ENCODE measurements at places on chromosomes 7 and 10.

DNA sequence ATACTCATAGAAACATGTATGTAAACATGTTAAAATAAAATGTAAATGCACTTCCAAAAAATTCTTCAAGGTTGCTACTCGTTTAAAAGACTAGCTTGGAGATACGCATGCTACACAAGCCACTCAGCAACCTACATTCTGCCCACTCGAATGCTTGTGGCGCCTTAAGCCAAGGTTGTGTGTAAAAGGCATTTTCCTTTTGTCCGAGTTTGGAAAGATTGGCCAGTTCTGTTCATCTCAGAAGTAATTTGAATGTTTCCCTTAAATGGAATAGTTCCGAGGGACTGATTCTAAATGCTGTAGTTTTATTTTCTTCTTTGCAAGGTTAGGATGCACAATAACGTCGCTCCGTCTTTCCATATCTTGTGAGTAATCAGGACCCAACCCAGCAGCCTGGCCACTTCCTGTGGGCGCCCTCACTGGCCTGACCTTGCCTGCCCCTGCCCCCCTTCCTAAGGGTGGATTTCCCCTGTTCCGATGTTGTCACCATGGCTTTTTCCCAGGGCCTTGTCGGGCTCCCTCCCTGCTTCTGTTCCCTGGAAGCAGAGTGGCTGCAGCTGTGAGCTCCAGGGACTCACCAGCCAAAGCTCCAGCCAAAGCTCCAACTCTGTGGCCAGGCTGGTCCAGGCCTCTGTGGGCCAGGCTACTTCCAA, 70.6 kb downstream of the PTPRE start:
- DNase-seq, result no peak

DNA sequence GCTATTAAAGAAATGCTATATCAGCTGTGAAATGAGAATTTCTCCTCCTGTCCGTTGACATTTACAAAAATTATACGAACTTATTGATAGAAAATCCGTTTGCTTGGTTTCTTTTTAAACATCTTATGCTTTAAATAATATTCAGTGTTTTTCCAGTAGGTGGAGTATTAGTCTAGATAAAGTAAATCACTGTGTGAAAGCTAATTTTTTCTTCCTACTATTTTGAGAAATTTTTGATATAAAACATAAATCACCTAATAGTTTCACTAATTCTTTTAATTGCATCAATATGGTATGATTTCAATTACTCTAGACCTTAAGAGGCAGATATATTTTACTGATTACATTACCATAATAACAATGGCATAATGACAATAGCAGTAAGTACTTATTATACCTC, 335.2 kb upstream of the C7orf33 start:
- no peak for DNase-seq

DNA sequence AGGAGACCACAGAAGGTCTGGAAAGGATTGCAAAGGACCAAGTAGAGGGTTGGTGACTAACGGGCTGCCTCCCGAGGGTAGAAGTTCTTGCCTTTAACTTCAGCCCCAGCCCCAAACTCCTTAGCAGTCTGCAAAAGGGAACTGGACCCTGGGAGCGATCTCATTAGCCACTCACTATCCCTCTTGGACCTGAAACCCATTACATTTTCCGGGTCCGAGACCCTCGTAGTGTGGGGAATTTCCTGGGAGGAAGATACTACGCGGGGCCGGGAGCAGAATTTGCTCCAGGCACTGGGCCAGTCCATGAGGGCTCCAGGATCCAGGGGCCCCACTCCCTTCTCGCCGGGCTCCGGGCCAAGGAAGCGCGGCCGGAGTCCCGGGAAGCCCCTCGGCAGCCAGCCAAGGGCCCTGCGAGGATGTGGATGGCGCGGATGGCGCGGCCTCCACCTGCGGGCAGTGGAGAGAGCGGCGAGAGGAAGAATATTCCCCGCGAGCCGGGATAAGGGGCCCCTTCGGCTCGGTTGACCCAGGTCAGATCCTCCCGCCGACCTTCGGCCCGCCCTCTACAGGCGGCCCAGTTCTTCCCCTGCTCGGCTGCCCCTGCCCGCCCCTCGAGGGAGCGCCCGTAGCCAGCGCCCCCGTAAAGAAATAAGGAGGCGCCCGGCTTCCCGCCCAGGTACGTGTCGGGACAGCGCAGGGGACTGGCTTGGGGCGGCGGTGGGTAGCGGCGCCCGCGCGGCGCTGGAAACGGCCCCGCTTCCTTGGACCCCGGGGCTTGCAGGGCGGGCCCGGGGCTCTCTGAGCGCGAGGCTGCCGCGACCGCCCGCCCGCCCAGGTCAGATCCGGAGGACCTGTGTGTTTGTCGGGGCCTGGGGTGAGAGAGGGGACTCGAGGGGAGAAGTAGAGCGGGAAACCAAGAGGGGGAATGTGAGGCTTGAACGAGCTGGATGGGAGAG, at the start of gene MYO3A:
TSS of gene MYO3A (plus strand) at position 577 of the 956 bp plus-strand sequence. CDS start 17,882 bp downstream, outside the sequence.
- no peak for DNase-seq

- DNase-seq, result no peak
Measured at GRCh38 chr10:16777473-16778370, 39.5 kb downstream of the RSU1 start.

DNA sequence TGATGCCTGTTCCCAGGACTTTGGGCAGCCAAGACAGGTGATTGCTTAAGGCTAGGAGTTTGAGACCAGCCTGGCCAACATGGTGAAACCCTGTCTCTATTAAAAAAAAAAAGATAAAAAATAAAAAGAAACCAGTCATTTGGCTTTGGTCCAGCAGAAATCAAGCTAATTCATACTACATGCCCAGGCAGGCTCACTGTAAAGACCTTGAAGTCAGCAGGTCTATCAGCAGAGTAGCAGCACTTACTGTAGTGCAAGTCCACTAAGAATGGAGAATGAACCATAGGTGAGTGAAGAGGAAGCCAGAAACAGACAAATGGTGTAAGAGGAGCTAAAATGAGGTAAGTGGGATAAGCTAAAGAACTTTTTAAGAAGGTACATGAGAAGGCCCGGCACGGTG, 24.7 kb downstream of the PSPH start:
- no peak for DNase-seq

DNA sequence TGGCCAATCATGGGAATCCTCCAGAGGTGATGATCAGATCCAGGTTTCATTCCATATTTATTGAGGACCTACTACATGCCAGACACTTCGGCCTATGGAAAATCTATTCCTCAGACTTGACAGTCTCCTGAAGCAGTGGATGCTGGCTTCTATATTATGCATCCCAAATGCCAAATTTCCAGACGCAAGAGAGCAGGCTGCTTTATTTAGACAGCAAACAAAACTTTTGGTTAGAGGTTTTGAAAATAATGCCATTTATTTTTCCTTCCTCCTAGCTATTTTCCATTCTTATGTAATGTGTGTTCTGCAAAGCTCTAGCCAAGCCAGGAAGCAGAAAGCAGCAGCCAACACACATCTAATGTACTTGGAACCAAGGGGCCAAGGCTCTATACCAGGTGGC, 330.8 kb downstream of the GPAM start:
- no peak for DNase-seq

- DNase-seq, result no peak
Measured at GRCh38 chr7:15967551-15967950, 281.1 kb upstream of the MEOX2 start.

- DNase-seq, result no peak
Measured at GRCh38 chr7:95473276-95473985, 12.3 kb upstream of the ASB4 start.

DNA sequence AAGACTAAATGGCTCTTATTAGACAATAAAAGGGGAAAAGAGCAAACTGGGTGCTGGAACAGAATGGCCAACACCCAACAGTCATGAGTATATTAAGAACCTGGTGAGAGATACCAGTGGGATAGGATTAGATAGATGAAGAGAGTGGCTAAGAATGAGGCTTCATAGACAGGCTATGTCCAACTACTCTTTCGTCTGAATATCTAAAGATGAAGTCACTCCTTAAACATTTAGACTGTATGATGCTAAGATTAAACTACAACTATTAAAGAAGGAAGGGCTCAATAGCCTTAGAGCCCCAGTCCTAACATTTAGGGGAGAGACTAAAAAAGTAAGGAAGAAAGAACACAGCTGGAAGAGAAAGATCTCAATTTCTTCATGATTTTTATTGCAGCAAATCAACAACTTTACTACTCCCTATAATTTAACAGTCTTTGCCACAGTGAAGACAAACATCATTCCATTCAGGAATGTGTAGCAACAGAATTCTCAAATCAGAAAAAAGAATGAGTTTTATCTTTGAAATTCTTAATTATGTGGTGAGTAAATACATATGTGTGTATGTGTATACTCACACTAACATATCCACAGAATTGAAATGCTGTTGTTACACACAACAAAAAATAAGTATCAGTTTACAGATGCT, 45.6 kb downstream of the CACNA2D1 start:
- DNase-seq, result no peak

- no peak for DNase-seq
Measured at GRCh38 chr7:100602889-100603725, 944 bp downstream of the PCOLCE start.

DNA sequence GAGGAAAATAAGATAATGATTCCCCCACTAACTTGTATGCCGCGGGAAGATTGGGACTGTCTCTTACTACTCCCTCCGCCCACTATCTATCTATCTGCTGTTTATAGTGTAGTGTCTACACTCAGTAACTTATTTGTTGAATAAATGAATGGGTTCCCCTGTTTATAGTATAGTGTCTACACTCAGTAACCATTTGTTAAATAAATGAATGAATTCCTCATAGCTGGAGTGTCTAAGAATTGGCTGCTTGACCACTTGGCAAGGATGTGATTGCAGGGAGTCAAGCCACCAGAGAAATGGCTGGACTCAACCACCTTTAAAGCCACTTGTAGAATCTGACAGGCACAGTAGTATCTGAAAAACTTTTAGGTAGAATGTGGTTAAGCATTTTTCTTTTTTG, 147.1 kb downstream of the TRIL start:
- no peak for DNase-seq

GRCh38 chr10:101489355-101489754, 98.7 kb downstream of the POLL start:
- DNase-seq, result no peak

- no peak for DNase-seq
Measured at GRCh38 chr7:87339373-87339897, 6.0 kb upstream of the CROT start.

DNA sequence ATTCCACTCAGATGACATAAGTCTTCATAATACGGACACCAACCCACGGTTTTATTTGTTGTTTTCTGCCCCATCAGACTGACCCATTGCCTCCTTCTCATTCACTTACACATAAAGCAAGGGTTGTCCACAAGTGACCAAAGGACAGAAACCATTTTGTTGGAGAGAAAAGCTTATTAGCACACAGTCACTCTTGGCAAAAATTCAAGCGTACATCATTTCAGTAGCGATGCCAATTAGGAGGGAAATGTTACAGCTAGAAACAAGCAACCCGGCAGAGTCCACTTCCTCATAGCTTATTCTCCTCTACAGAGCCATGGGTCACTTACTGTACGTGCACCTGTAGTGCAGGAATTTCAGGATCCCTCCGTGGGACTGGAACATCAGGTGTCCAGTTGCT, 23.0 kb downstream of the ABLIM1 start:
- no peak for DNase-seq

GRCh38 chr10:70940834-70941568, 52.6 kb upstream of the PCBD1 start:
- DNase-seq, result no peak

GRCh38 chr7:102933763-102934162, 21.0 kb downstream of the LRRC17 start:
- no peak for DNase-seq

DNA sequence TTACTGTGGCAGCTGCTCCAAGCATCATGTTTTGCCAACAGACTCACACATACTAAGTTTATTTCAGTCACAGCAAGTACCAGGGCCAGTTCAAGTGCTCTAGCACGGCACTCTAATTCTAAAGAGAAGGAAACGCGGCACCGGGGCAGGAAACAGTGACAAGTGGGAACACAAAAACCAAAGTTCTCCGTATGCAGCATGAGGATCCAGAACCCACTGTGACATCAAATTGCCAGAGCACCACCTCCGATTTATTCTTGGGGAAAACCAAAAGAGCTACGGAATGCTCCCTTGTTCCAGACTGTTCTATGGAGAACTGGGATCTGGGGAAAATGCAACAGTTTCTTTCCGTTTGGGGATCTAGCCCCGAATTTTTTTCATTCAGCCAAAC, 448 bp upstream of the PTER start:
- DNase-seq, result no peak

GRCh38 chr10:74052994-74053393, 55.1 kb downstream of the VCL start:
- no peak for DNase-seq

GRCh38 chr10:91683975-91684374, 51.1 kb upstream of the PPP1R3C start:
- no peak for DNase-seq

DNA sequence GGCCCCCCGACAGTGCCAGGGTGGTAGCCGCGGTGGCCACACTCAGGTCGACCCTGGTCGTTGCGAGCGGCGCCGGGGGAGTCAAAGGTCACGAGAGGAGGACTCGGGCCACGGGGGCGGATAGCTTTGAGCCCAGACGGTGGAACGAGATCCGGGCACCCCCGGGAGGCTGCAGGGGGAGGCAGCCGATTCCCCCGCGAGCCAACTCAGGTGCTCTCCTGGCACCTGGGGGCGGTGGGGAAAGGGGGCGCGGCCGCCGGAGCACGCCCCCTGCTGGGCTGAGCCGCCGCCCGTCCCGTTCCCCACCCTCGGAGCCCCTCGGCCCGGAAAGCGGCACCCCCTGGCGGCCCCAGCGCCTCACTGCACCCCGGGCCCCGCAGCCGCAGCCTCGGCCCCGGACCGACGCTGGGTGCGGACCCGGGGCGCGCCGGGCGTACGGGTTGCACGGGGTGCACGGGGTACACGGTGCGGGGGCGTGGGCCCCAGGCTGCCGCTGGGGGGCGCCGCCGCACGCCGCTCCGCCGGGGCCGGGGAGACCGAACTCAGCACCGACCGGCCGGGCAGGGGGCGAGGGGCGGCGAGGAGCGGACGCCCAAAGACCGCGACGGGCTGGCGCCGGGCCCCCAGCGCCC, 521 bp upstream of the NYAP1 start:
- DNase-seq, result peak; percentile 64

- DNase-seq, result no peak
Measured at GRCh38 chr7:18755793-18756192, 260.2 kb downstream of the HDAC9 start.

GRCh38 chr10:128866551-128866950, 600.5 kb upstream of the MGMT start:
- DNase-seq, result no peak

DNA sequence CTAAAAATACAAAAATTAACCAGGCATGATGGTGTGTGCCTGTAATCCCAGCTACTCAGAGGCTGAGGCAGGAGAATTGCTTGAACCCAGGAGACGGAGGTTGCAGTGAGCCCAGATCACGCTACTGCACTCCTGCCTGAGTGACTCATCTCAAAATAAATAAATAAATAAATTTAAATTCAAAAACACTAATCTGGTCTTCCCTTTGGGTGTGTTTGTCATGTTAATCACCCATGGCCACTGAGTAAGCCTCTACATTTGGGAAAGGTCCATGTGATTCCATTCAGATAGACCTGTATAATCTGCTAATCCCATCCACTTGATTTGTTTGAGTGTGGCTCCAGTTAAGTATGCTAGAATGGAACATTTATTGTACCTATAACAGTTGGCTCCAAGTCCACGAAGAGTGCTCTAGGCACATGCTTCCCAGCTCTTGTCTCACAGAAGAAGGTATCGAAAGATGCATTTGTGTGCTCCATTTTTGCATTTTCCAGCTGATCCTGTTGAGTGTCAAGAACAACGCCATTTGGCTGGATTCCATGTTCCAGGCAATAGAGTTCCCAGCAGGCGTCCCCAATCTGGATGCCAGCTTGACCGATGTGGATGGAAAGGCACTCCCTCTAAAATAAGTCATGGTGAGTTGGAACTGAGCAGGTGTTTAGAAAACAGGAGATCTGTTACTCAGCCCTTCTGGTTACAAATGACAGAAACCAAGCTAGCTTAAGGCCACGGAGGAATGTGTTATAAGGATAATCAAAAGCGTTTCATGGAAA, 4.0 kb downstream of the TUBAL3 start:
- no peak for DNase-seq
